ENCODE measurements at places on chromosomes 11 and 22.

DNA sequence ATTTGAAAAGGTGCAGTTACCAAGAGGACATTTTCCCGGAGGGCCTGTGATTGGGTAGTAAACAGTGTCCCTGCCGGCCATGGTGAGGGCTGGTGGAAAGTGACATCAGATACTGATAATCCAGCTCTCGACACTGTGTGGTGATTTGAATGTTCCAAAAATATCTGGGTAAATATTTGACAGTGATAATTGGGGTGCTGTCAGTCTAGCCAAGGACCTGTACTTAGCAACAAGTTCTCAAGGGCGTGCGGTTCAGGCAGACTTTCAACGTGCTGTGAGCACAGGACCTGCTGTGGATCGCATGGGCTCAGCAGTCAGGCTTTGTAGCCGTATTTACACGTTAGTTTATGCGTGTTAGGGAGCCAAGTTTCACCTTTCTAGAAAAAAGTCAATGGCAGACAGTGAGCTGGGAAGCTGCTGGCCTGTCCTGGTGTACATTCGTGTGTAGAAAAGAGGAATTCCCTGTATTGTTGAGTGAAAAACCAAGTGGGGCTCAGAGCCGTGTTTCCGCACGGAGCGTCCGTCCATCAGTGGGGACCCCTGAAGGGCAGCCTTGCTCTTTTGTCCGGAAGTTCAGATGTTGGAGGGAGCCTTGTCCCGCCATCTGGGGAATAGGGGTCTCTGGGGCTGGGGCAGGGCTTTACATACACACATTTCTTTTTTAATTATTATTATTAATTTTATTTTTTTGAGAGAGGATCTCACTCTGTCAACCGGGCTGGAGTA is 11.3 kb downstream of the TRMU start:
- DNase-seq = no peak

GRCh38 chr11:35247428-35247827 is 108.5 kb downstream of the CD44 start:
- no peak for DNase-seq

- no peak for DNase-seq
Measured at GRCh38 chr11:27116684-27117083, 76.1 kb downstream of the BBOX1 start.

GRCh38 chr11:14312736-14313438 is 46.1 kb downstream of the RRAS2 start:
- no peak for DNase-seq

DNA sequence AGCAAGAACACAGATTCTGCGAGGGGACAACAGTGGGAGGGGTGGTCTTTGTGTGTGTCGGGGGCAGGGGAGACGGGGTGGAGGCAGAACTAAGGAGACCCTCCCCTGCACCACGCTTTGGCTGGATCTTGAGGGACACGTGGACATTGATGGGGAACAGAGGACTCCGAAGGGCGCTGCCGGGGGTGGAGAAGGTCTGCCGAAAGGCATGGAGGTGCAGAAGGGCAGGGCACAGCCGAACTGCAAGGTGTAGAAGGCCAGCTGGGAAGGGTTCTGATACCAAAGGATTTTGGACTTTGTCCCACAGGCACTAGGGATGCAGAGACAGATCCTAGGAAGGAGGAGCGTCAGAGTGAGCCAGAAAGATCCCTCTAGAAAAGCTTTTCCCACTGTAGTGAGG is 107.7 kb upstream of the SYT13 start:
- DNase-seq = no peak

GRCh38 chr11:65452806-65453490 is 30.4 kb downstream of the NEAT1 start:
- DNase-seq = no peak

- no peak for DNase-seq
Measured at GRCh38 chr11:130774703-130775102, 141.6 kb downstream of the SNX19 start.

DNA sequence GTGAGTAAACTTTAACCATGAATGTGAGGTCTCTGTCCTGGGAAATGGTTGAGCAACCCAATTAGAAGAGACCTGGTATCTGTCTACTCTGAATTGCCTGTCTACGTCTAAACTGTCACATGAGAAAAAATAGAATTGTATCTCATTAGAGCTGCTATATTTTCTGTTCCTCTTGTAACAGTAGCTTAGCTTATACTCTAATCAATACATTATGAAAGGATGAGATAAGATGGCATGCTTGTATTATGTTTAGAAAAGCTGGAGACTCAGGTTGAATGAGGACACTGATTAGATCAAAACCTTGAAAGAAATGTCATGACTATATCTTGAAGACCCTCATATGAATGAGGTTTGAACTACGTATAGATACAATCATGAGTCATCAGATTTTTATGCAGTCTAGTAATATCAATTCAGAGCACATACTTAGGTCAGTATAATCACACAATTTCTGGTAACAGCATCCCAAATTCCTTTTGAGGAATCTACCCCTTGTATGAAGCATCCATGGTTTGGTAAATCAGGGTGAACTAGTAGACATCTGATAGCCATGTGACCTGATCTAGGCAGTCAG is 561.5 kb upstream of the CHORDC1 start:
- no peak for DNase-seq

DNA sequence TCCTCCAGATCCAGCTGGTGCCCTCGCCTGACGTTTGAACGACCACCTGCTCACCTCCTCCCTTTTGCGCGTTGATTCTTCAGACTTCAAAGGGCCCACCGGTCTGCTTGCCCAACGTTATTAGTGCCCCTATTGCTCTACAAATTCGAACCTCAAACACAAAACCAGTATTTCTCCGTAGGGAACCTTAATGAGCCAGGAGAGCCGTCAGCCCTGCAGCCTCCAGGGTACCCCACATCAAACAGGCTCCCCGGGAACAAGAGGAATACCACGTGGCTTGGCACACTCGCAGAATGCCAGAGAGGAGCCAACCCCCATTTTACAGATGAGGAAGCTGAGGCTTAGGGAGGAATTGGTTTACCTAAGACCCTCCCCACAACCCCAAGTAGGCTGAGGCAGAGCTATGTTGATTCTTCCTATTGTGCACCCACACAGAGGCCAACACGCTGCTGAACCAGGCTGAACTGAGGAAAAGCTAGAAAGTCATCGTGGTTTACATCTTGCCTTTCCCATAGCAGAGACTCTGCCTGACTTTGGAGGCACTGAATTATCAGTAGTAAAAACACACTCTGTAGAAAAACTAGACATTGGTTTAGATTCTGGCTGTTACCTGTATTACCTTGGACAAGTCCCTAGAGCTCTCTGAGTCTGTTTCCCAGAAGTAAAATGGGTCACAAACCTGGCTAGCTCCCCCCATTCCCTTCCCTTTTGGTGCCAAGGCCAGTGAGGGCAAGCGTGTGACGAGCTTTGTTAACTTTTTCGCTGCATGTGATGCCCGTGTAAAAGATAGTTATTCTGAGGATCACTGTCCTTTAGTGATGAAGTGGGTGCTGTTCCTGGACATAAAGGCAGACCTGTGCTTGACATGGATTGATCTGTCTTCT is 764 bp downstream of the TKFC start:
- no peak for DNase-seq

- DNase-seq = no peak
Measured at GRCh38 chr11:44032299-44033085, 15.3 kb upstream of the ACCSL start.

- DNase-seq = no peak
Measured at GRCh38 chr11:95119361-95120060, 29.9 kb downstream of the ENDOD1 start.

- no peak for DNase-seq
Measured at GRCh38 chr11:31740131-31740530, 71.0 kb downstream of the PAX6 start.

GRCh38 chr11:77212314-77213007 is 84.4 kb downstream of the MYO7A start:
- no peak for DNase-seq

GRCh38 chr22:42074132-42074811 is at the start of gene PHETA2:
Gene PHETA2 (plus strand): TSS chr22:42074248. CDS start chr22:42077294, 3,046 bp downstream.
- DNase-seq = no peak

GRCh38 chr11:114036958-114037357 is 22.6 kb upstream of the ZBTB16 start:
- DNase-seq = no peak

DNA sequence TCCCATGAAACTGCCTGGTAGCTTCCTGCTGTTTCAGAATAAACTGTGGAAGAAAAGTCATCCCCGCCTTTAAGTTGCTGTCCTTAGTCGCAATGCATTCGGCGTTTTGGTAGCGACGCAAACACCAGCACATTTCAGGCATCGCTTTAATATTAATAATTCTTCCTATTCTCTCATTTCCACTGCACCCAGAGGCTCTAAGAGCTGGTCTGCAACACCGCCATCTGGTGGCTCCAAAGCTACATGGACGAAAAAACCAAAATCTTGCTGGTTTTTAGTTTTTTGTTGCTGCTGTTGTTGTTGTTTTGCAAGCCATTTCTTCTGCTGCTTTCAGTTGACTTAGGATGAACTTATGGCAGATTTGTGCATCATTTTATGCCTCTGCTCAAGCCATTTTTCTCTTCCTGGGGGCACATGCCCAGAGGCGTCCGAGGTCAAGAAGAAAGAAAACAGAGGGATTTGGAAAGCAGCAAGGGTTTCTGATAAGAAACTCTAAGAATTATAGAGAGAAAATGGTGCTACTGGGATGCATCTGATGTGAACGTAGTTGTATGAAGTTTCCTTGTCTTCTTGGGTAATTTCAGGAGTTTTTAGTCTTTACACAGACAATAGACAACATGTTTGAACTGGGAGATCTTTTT is 345.4 kb upstream of the KIRREL3 start:
- DNase-seq = no peak

DNA sequence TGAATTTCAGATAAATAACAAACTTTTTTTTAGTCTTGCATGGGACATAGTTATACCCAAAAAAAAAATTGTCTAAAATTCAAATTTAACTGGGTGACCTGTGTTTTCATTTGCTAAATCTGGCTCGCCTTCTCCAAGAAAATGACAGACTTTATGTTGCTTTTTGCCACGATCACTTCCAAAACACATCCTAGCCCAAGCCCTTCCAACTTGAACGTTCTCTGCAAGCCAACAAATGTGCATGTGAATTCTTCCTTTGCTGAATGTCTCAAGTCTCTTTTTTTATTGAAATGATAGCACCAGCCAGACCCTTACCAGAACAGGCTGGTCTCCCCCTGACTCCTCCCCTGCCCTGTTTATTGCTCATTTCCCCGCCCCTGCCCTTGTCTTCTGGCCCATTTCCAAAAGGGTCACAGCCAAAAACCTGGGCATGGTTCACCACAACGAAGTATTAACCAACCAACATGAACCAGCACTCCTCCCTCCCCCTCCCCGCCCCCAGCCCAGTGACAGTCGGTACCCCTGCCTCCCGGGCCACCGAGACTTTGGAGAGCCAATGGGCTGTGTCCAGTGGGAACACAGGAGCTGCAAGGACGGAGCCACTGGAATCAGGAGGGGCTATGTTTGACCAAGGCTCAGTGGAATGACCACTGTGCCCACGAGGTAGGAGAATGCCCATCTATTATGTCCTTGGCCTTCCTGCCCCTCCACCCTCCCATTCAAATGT is 63.2 kb downstream of the BTG4 start:
- no peak for DNase-seq

GRCh38 chr11:10309163-10310093 is 4.6 kb downstream of the ADM start:
- no peak for DNase-seq

GRCh38 chr22:46758867-46759290 is 3.6 kb upstream of the TBC1D22A start:
- DNase-seq = no peak

DNA sequence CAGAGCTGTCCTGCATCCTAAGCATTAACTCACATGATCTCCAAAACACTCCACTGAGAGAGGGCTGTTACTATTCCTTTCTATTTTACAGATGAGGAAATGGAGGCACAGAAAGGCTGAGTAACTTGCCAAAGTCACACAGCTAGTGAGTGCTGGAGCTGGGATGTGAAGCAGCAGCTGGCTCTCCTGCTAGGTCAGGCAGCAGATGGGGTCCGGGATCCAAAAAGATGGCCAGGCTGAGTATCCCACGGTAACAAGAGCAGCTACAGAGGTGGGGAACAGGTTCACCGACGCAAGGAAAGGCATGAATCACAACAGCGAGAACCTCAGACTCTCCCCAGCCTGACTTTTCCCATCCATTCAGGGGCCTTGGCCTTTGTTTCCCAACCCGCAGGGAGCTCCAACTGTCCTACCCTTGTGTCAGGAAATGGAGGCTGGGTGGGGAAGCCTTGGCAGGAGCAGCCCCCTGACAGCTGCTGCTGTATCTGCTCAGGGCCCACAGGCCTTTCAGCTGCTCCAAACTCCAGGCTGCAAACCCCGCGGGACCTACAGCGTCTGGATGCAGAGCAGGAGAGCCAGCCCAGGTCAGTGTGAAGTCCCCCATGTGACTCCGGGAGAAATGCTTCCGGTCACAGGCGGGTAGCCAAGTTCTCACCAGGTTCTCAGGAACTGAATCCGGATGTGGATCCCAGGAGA is 29.5 kb downstream of the DKK3 start:
- DNase-seq = no peak

- no peak for DNase-seq
Measured at GRCh38 chr11:57214494-57214893, 22.6 kb downstream of the APLNR start.
